ENCODE measurements at places on chromosomes 3 and 15. TPM values are rescaled to one million over a fixed set of nuclear protein-coding genes. Genes with fewer than 3 reads are reported as not detected.

DNA sequence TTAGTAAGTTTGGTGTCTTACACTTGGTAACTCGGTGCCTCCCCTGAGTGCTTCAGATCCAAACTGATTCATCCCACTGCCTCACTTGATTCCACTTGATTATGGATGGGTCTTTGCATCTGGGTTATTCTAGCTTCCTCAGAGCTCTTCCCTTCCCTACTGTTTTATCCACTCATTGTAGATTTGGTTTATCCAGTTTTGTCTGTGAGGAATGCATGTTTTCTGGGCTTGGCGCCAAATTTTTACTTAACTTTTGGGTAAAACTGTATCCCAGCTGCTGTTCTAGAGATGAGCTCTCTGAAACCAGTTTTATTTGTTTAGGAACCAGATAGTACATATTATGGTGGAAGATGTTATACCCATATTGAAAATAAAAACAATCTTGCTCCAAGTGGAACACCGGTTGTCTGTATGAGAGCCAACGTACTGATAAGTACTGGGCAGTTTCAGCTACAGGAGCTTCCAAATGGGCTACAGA lies 20.9 kb downstream of the RAD54L2 start:
- DNase-seq: no peak

GRCh38 chr3:96970211-96970610 lies 155.8 kb downstream of the EPHA6 start:
- no peak for DNase-seq

FBXO40 gene
- total RNA-seq: 0.23 TPM

DNA sequence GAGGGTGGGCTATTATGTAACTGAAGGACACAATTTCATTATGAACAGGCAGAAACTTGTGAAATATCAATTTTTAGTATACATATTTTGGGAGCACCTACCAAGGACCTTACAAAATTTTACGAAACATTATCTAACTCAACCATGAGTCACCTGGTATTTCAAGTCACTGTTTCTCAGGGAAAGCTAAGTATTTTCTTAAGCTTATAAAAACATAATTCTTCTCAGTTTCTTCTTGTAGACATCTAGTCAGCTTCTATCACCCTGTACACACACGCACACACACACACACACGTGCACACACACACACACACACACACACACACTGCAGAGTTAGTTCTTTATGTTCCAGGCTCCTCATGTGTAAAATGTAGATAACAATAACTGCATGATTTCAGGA lies 658.3 kb downstream of the TUSC7 start:
- DNase-seq: no peak

ACVR2B gene
- 11.8 TPM for total RNA-seq

DNA sequence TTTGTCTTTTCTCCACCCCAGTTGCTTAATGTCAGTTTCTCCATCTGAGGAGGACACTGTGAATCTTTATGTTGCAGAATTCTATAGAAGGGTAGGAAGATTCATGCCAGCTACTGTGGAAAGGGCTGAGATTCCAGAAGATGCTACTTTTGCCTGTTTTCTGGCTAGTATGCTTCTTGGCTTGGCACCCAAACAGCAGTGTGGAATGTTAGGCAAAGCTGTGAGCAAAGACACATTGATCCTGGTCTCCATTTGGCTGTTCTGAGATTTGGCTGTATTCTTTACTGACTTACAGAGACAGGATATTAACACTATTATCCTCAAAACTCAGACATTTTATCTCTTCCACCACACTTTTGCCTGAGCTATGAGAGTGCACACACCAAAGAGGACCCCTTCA lies 39.3 kb downstream of the PDHB start:
- DNase-seq: no peak

DNA sequence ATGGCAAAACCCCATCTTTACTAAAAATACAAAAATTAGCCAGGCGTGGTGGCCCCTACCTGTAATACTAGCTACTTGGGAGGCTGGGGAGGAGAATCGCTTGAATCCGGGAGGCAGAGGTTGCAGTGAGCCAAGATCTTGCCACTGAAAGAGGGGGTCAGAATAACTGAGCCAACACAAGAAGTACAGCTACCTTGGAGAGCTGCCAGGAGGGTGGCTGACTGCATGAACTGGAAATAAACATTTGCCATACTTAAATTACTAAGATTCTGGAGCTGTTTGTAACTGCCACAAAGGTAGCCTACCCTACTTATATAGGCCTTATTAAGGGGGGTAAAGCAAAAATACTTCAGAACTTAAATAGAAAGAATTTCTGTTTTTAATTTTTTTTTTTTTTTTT lies 15.4 kb upstream of the PIK3CB start:
- DNase-seq: no peak

MUC13 gene
- total RNA-seq: not detected

All from ureter (tissue), 1 donor.